ENCODE measurements at places on chromosomes 7 and 10. TPM values are rescaled to one million over a fixed set of nuclear protein-coding genes. Genes with fewer than 3 reads are reported as not detected.

RASA4B gene
- total RNA-seq: 1.7 TPM

APBB1IP gene
- 5.2 TPM for total RNA-seq

ADRA2A gene
- total RNA-seq: 2.9 TPM

SPOCK2 gene
- total RNA-seq: 0.16 TPM

INA gene
- 13.0 TPM for total RNA-seq

NYAP1 gene
- 3.0 TPM for total RNA-seq

VPS41 gene
- total RNA-seq: 49.2 TPM

C10orf53 gene
- not detected for total RNA-seq

ACTL6B gene
- not detected for total RNA-seq

NPY gene
- not detected for total RNA-seq

PTPRZ1 gene
- total RNA-seq: 0.16 TPM

FBXL13 gene
- 0.73 TPM for total RNA-seq

LHPP gene
- total RNA-seq: 14.8 TPM

LIPN gene
- not detected for total RNA-seq

VPS50 gene
- 36.0 TPM for total RNA-seq

PALD1 gene
- total RNA-seq: 0.16 TPM

SUFU gene
- total RNA-seq: 3.7 TPM

MDFIC gene
- total RNA-seq: 87.0 TPM

EVX1 gene
- not detected for total RNA-seq

TUBGCP2 gene
- 73.3 TPM for total RNA-seq

SFTPA1 gene
- total RNA-seq: not detected

EN2 gene
- not detected for total RNA-seq

TUBAL3 gene
- total RNA-seq: not detected

AMPH gene
- 22.6 TPM for total RNA-seq

C10orf67 gene
- 0.16 TPM for total RNA-seq

TLX1 gene
- total RNA-seq: not detected
